ENCODE measurements at places on chromosomes 12 and 14. TPM values are rescaled to one million over a fixed set of nuclear protein-coding genes. Genes with fewer than 3 reads are reported as not detected.
A peak's percentile ranks its signal among the peaks of the same experiment; 100 is the strongest.

DNA sequence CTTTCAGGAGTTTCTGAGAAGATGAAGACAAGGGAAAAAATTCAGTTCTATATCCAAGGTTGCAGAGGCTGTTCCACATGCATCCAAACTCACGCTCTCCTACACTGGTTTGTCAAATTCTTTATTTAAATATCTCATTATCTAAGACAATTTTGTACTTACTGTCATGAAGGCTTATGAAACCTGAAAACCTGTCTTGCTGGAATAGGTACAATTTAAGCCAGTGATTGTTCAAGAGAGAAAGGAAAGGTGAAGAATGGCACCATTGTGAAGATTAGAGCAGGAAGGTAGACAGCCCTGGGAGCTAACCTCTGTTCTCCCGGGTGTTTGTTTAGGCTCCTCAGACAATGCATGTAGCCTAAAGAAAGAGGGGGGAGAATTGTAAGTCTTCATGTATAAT lies 315.1 kb upstream of the PRKD1 start:
- DNase-seq: no peak

GRCh38 chr12:84973026-84973425 lies 60.4 kb upstream of the SLC6A15 start:
- DNase-seq: no peak

- no peak for DNase-seq
Measured at GRCh38 chr12:20757-21156, 45.8 kb upstream of the IQSEC3 start.

GRCh38 chr14:22314183-22314820 lies 274.7 kb downstream of the DAD1 start:
- DNase-seq: peak; percentile 47

JAG2 gene
- 0.10 TPM for total RNA-seq
